ENCODE measurements at places on chromosomes 12 and 14.

DNA sequence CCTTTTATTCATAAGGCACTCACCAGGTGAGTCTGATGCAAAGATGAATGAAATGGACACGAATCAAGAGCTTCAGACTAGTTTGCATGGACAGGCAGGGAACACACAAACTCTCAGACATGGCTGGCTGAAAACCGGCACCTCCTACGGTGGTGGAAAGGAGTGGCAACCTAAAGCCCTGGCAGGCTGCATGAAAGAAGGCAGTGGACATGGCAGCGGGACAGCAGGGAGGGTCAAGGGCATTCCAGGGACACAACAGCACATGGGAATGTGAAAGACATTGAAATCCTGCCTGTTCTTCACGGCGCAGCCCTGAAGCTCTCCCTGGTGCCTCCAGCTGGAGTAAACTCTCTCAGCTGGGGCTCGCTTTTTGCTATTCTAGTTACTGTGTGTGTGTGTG is 16.6 kb upstream of the LRTM2 start:
- no peak for DNase-seq

DNA sequence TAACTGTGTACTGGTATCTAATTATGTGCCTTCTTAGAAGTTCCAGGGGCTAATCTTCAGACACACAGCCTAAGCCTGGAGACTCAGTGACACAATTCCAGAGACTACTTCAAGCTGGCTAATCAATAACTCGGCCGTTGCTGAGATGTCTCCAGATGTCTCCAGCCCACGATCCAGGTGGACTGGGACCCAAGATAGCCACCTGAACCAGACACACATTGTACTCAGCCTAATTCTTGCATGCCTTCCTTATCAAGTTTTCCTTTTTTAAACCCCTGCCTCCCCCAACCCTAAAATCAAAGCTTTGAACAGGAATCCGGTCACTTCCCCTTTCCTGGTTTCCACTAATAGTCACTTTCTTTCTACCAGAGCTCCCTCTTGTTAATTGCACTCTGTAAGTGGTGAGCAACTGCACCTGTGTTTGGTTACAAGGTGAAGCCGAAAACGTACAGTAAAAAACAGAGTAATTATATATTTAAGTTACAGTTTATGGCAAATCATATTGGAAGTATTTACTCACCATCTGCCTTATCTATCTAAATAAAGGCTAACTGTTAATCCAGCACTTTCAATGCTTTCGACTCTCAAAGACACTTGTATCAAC is 39.8 kb upstream of the PTGDR start:
- DNase-seq, result no peak

DNA sequence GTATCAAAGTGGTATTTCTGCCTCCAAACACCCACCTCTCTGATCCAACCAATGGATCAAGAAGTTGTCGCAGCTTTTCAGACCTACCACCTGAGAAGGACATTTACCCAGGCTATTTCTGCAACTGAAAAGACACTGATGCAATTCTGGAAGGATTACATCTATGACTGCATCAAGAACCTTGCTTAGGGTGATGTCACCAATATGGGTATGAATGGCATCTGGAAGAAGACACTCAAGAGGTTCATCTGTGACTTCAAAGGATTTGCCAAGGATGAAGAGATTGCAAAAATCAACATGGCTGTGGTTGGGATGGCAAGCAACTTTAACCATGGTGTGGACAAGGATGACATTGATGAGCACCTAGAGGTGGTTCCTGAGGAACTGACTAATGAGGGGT is 154.2 kb downstream of the PCNX1 start:
- DNase-seq, result no peak

GRCh38 chr14:104678346-104678745 is 11.1 kb upstream of the INF2 start:
- DNase-seq, result no peak

DNA sequence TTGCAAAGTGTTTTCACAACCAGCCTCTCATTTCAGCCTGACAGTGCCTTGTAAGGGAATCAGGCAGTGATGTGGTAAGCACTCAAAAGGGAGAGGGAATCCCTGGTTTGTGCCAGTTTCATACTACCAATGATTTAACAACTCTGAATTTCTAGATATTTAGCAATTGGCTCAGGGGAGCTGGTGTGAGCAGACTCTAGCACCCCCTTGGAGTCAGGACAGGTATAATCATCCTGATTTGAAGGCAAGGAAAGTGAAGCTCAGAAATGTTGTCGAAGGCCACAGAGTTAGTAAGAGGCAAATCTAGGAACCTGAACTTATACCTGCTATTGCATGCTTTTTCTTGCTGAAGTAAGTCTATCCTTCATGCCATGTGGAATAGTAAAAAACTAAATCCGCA is 63.1 kb upstream of the DACT1 start:
- DNase-seq, result no peak

GRCh38 chr12:117774941-117775775 is 193.6 kb downstream of the KSR2 start:
- DNase-seq, result peak; percentile 11

DNA sequence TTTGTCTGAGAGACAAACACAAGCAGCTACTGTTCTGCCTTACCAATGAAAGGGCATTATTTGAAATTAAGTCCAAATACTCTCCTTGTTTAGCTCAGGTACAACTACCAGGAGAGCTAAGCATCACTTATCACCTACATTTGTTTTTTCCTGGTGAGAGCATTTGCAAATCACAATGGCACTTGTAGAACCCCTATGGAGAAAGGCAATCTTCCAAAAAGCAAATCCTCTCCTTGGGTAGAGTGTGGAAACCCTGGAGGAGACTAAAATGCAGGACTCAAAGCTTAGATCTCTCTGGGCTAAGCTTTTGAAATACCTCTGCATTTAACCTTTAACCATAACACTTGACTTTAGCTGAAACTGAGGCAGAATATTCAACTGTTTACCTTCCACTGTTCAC is 20.8 kb downstream of the GTSF1 start:
- no peak for DNase-seq

GRCh38 chr12:63163541-63163940 is 12.5 kb upstream of the AVPR1A start:
- no peak for DNase-seq

- DNase-seq, result peak; percentile 3
Measured at GRCh38 chr12:15848606-15849005, 33.6 kb upstream of the STRAP start.

GRCh38 chr12:54195737-54196347 is 7.1 kb upstream of the SMUG1 start:
- peak; percentile 24 for DNase-seq

GRCh38 chr14:23355871-23356435 is 3.3 kb upstream of the SLC22A17 start:
- no peak for DNase-seq

GRCh38 chr12:26157001-26157400 is 32.2 kb upstream of the BHLHE41 start:
- no peak for DNase-seq

GRCh38 chr12:12441429-12441807 is 84.5 kb downstream of the BORCS5 start:
- no peak for DNase-seq

DNA sequence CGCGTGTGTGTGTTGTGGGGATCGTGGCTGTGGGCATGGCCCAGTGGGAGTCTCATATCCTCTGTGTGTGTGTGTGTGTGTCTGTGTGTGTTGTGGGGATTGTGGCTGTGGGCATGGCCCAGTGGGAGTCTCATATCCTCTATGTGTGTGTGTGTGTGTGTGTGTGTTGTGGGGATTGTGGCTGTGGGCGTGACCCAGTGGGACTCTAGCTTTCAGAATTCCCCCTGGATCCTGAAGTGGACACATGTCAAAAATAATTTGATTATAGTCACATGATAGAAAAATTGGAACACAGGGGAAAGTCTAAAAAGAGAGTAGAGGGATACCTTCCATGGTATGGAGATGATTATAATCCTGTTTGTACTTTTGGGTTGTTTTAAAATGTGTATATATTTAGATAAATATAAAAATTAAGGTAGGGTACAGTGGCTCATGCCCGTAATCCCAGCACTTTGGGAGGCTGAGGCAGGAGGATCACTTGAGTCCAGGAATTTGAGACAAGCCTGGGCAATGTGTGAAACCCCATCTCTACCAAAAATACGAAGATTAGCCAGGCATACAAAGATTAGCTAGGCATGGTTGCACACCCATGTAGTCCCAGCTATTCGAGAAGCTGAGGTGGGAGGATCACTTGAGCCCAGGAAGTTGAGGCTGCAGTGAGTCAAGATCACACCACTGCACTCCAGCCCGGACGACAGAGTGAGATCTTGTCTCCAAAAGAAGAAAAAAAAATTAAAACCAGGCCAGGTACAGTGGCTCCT is 11.0 kb downstream of the PAPLN start:
- peak; percentile 82 for DNase-seq

DNA sequence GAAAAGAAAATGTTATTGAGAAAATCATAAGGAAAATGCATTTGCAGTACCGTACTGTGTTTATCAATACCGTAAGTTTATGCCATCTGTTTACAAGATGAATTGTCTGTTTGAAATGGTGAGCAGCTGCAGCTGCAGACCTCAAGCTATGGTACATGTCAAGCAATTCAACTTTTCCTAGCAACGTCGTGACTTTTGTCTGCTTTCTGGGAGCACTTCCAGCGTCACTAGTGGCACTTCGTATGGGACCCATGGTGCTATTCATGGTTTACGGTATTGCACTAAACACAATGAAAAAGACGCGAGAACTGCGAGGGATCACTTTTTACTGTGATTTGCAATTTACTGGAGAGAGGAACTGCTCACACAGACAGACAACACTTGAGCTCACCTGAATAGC is 160.8 kb downstream of the UNC79 start:
- no peak for DNase-seq

GRCh38 chr12:33587784-33588712 is 148.4 kb upstream of the SYT10 start:
- peak; percentile 22 for DNase-seq

GRCh38 chr12:45558353-45558752 is 171.2 kb upstream of the ARID2 start:
- DNase-seq, result no peak

GRCh38 chr12:194276-194675 is 19.7 kb downstream of the SLC6A12 start:
- DNase-seq, result no peak

GRCh38 chr12:11758087-11758486 is 108.6 kb downstream of the ETV6 start:
- peak; percentile 60 for DNase-seq

GRCh38 chr12:52081263-52081733 is 1.8 kb downstream of the SMIM41 start:
- DNase-seq, result peak; percentile 54

- DNase-seq, result no peak
Measured at GRCh38 chr12:50241178-50241577, 42.1 kb downstream of the LIMA1 start.

- DNase-seq, result no peak
Measured at GRCh38 chr12:116339062-116339461, 61.6 kb upstream of the MED13L start.

- DNase-seq, result no peak
Measured at GRCh38 chr12:122381021-122381420, 41.4 kb downstream of the CLIP1 start.

GRCh38 chr14:24367514-24368211 is at the start of gene NFATC4:
NFATC4 (plus strand) TSS chr14:24368184; CDS start chr14:24368341, 157 bp downstream.
- DNase-seq, result peak; percentile 47

- DNase-seq, result no peak
Measured at GRCh38 chr12:57199191-57199590, 17.4 kb upstream of the NXPH4 start.

GRCh38 chr14:77976591-77976990 is 176.7 kb downstream of the ADCK1 start:
- DNase-seq, result no peak

- no peak for DNase-seq
Measured at GRCh38 chr14:100092832-100093231, 27.6 kb downstream of the EVL start.

DNA sequence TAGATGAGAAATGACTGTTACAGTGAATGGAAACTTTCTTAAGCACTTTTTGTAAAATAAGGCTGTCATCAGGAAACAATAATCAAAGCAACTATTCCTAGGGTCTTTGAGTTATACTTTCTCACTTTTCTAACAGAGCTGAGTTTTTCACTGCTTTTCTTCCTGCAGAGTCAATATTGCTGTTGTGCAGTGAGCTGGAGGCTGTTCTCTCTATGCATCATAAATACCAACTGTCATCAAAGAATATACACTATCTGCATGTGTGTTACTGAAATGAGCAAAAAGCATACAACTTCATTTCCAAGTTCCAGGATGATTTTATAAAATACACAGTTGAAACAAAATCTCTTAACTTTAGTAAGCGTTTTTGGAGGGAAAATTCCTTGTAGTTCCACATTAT is 110.4 kb upstream of the CPSF6 start:
- DNase-seq, result no peak

GRCh38 chr12:26744697-26745440 is 88.1 kb downstream of the ITPR2 start:
- DNase-seq, result no peak

GRCh38 chr12:48882315-48882687 is 16.6 kb upstream of the RND1 start:
- DNase-seq, result no peak

GRCh38 chr12:41310367-41310766 is 122.2 kb downstream of the PDZRN4 start:
- no peak for DNase-seq

GRCh38 chr14:94921882-94922585 is 152.1 kb upstream of the GSC start:
- no peak for DNase-seq

DNA sequence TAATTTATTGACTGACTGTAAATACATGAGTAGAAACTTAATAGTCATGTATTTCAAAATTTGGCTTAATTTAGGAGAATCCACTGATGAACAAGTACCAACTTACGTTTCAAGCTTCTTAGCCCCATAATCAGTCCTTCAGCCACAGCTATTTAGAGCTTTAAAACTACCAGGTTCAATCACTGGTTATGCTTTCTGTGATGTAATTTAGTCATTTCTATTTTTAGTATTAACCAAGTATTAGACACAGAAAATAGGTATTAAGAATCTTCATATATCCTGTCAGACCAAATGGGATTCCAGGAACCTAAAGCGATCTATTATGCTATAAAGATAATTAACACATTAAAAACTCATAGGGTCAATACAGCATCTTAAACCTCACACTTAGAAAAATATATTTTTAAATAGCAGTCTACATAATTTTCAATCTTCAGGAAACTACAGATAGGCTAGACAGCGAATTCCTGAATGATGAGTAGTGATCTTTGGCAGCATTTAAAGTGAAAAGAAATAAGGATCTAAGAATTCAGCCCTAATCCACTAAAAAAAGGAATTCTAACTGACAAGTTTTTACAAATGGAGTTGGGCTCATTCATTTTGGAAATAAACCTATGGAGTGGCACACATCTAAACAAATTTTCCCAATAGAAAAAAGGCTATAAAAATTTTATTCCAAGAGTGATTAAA is 51.5 kb downstream of the ZC3H14 start:
- DNase-seq, result peak; percentile 10
